ENCODE measurements at places on chromosomes 13 and 19.

- no peak for DNase-seq
These were observed 18.7 kb downstream of the STK24 start for GRCh38 chr13:98557937-98558792.

GRCh38 chr19:4816202-4816949 is 15.1 kb downstream of the TICAM1 start:
- DNase-seq = no peak

- DNase-seq = no peak
These were observed 10.9 kb downstream of the ZNRF4 start for GRCh38 chr19:5466072-5466471.

- DNase-seq = no peak
These were observed 18.3 kb upstream of the TEX29 start for GRCh38 chr13:111302045-111302726.

- DNase-seq = no peak
These were observed 273.4 kb downstream of the GPC6 start for GRCh38 chr13:93499991-93500390.

GRCh38 chr13:44715287-44716230 is 139.4 kb upstream of the TSC22D1 start:
- DNase-seq = no peak

GRCh38 chr19:30745476-30745985 is 373.3 kb downstream of the ZNF536 start:
- DNase-seq = no peak

DNA sequence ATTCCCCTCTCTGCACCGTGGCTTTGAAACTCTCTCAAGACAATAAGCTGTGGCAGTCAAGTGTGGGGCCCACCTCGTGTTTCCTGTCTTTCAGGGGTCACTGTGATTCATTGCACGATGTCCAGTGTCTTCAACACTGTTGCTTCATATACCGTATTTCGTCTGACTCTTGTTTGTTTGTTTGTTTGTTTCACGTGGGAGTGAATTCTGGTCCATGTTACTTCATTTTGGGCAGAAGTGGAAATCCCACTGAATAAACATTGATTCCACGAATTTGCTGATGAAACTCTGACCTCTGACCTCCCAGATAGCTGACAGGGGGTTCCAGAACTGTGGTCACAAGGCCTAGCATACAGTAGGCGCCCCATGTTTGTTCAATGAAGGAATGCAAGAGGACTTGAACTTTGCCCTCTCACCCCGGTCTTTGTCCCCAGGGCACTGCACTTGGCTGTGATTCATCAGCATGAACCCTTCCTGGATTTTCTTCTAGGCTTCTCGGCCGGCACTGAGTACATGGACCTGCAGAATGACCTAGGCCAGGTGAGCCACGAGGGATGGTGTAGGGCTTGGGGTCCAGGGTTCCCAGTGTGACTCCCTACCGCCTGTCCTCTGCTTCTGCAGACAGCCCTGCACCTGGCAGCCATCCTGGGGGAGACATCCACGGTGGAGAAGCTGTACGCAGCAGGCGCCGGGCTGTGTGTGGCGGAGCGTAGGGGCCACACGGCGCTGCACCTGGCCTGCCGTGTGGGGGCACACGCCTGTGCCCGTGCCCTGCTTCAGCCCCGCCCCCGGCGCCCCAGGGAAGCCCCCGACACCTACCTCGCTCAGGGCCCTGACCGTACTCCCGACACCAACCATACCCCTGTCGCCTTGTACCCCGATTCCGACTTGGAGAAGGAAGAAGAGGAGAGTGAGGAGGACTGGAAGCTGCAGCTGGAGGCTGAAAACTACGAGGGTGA is 5.1 kb downstream of the NFKBIB start:
- DNase-seq = no peak

DNA sequence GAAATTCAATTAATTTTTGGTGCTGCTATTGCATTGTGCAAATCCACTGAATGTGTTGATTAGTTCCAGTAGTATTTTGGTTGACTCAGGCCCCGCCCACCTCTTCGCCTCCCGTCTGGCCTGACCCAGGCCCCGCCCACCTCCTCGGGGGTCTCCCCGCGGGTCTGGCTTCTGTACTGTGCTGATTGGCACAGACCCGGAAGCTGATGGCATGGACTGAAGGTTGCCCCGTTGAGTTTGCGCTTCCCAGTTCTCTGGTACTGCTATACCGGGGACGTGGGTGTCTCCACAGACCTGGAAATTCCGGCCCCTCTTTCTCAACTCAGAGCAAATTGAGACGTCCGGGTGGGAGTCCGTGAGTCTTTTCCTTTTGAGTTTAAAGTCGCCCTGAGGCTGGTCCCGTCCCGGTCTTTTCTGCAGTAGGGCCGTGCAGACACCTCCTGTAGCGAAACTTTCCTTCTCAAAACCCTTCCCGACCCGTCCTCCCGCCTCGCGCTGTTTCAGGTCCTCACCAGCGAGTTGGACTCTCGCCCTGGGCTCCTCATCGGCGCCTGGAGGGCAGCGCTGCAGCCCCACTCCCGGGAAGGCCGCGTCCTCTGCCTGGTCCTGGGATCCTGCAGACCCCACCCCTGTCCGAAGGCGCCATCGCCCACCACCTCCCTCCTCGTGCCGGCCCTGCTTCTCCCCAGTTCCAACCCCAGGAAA is 14.8 kb downstream of the ZNF701 start:
- no peak for DNase-seq
